ENCODE measurements at places on chromosomes 3 and 15. TPM values are rescaled to one million over a fixed set of nuclear protein-coding genes. Genes with fewer than 3 reads are reported as not detected.

Gene RABL3
- total RNA-seq, result 10.0 TPM

Gene BLM
- 5.6 TPM for total RNA-seq

Gene A4GNT
- total RNA-seq, result not detected

Gene TRPM1
- total RNA-seq, result not detected

Gene GOLGA8Q
- total RNA-seq, result 1.9 TPM
